ENCODE measurements at places on chromosomes 7 and 10.

DNA sequence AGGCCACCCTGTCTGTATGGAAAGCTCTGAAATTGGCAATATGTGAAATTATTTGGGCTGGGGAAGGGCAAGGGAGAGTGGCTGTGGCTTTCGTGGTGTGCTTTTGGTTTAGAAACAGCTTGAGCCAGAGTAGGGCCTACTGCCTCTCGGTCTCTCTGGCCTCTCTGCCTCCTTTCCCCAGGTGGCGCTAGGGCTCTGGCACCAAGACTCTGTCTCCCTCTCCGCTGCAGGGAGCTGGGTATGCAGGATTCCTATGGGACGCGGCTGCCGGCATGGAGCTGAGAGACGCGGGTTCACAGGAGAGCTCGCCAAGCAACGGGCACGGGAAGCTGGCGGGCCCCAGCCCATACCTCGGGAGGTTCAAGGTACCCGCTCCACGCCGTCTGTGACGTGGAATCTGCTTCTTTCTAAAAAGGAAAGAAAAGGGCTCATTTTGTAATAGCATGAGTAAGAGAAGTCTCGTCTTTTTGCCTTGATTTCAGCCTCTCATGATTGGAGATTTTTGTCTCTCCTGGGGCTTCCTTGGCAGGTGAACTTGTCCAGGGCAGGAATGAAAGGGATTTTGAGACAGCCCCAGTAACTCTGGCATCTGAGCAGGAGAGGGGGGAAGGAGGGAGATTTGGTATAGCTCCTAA, 105.1 kb upstream of the ANLN start:
- no peak for DNase-seq

DNA sequence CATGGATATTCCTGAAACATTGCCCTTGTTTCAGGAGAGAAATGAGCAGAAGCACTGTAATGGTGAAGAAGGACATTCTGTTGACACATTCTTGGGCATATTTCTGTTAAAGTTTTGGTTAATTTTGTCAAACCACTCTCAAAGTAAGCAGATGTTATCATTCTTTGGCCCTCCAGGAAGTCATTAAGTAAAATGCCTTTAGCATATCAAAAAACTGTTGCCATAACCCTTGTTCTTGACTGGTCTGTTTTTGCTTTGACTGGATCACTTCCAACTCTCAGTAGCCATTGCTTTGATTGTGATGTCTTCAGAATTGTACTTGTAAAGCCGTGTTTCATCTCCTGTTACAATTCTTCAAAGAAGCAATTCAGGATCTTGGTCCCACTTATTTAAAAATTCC, 404.3 kb upstream of the LRRTM3 start:
- peak; percentile 34 for DNase-seq

- DNase-seq = no peak
Measured at GRCh38 chr10:61961278-61961677, 59.8 kb downstream of the ARID5B start.

GRCh38 chr7:152587366-152587765, 88.6 kb downstream of the XRCC2 start:
- no peak for DNase-seq

DNA sequence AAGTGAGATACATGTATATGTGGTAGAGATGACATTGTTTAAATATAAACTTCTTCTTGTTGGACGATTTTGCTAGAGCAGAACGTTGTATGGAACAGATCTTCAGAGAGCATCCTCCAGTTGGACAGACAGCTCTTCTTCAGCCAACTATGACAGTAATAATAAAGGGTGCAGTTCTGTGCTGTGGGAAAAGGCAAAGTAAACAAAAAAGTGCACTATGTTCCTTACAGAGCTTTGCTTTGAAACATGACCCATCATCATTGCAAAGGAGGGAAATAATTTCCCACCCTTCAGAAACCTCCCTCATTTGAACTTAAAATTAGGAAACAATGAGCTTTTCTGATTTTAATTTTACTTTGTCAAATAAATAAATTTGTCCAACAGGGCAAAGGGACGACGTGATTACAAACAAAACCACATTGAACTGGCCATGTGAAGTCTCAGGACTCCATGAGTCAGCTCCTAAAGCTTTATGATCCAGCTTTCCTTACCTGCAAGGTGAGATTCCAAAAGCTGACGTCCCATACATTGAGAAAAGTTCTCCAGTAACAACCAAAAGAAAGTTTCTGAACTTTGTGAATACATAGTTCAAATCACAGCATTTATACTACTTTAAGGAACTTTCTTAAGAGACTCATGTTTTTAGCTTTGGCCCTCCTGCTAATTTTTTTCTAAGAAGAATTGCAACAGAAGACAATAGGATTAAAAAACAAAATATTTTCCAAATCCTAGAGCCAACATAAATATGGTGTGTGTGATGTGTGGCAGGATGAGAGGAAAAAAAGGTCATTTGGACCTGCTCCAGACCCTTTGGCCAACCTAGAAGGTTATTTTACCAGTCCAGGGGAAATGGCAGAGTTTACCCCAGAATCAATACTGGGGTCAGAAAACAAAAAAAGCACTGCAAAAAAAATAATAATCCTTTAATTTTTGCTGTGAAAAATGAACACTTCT, 565.4 kb upstream of the NRP1 start:
- DNase-seq = no peak

DNA sequence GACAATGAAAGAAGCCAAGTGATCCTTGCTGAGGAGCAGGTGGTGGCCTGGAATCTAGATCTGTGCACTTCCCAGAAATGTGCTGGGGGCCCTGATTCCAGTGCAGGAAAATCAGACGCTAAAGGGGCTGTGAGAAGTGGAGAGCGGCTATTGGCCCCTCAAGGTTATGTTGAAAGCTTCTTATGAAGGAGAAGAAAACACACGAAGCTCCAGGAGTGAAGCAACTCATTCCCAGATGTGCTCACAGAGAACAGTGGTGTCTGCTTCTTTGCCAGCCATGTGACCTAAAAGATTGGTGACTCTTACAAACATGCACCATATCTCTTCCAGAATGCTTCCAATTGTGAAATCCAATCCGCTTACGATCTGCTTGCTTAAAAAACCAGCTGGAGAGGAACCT, 679.3 kb upstream of the IGFBP3 start:
- no peak for DNase-seq
